WTC11 (cell line): ENCODE measurements at places on chromosomes 12 and 14.

GRCh38 chr14:28987516-28987915 is 220.9 kb downstream of the FOXG1 start:
- DNase-seq, result no peak
- no peaks in the 10 kb centered on the region for H3K36me3 ChIP-seq
- H3K27me3 ChIP-seq, result no peaks in the 10 kb centered on the region
- no peak overlapping the region for H3K4me3 ChIP-seq

DNA sequence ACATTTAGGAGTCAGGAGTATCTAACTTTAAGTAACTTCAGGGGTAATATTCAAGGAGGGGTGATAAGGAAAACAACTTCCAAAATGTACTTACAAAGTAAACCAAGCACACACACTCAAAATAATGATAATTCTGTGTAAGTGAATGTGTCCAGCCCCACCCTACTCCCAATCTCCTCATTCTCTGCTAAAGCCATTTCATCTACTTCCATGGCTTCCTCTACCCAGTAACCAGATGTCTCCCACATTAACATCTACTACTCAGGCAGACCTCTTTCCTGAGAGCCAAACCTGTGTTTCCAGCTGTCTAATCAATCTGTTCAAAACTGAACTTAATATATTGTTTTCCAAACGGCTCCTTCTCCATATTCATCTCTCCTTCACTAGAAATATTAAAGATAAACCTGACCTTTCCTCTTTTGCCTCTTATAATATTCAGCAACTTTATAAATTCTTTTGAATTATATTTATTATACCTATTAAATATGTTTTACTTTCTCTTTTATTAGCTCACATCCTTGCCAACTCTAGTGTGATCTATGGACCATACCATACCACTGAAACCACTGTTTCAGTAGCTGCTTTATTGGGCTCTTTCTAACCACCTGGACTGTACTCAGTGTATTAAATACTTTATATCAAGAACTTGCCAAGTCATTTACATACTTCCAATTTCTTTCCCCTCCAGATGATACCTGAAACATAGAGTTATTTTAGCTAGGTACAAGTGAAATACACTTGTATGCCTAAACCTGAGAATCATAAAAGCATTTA is 170.7 kb downstream of the PPFIA2 start:
- no peak overlapping the region for H3K4me3 ChIP-seq
- H3K36me3 ChIP-seq, result peaks cover 13% of the 10 kb centered on the region
- no peak overlapping the region for H3K27ac ChIP-seq
- no peaks in the 10 kb centered on the region for H3K4me1 ChIP-seq
- H3K27me3 ChIP-seq, result peaks cover 5% of the 10 kb centered on the region; the same call in 1 of the 2 replicates

GRCh38 chr12:72872238-72872887 is 600.2 kb downstream of the TRHDE start:
- DNase-seq, result peak; percentile 11
- H3K4me3 ChIP-seq, result peak overlapping the region; percentile 26
- peak overlapping the region; percentile 91 for H3K27ac ChIP-seq
- H3K4me1 ChIP-seq, result peaks cover 17% of the 10 kb centered on the region
- no peaks in the 10 kb centered on the region for H3K27me3 ChIP-seq

DNA sequence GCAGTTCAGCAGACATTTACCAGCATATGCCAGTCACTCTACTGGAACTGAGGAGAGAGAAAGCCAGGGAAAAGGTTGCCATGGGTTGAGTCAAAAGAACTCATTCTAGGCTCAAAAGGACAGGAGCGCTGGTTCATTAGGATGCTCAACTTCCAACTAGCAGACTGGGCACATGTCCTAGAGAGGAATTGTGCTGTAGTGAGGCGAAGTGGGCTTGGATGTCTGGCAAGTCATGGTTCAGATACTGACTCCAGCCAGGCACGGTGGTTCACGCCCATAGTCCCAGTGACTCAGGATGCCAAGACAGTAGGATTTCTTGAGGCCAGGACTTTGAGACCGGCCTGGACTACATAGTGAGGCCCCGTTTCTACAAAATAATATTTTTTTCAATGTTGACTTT is 281.5 kb downstream of the CACNA1C start:
- H3K27me3 ChIP-seq, result no peaks in the 10 kb centered on the region; the same call in 1 of the 2 replicates
- peaks cover 9% of the 10 kb centered on the region for H3K4me1 ChIP-seq
- H3K36me3 ChIP-seq, result no peaks in the 10 kb centered on the region
- no peak overlapping the region for H3K4me3 ChIP-seq
- no peak for DNase-seq
- H3K27ac ChIP-seq, result no peak overlapping the region

DNA sequence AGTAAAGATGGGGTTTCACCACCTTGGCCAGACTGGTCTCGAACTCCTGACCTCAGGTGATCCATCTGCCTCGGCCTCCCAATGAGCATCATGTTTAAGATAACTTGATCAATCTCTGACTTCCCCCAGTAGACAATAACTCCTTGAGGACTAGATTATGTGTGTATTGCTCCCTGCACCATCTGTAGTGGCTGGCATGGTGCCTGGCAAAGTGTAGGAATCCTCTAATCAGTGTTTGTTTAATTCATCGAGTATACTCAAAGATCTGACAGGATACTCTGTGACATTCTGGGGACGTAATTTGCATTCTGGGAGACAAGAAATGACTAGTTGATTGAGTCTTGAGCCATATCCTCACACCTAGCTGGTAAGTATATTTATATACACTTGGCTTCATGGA is 873.5 kb upstream of the TMEM132C start:
- DNase-seq, result no peak
- H3K36me3 ChIP-seq, result peaks cover 45% of the 10 kb centered on the region
- H3K27me3 ChIP-seq, result 0 out of 2 replicates have a peak, but pooled peaks cover 3% of the 10 kb centered on the region
- no peak overlapping the region for H3K4me3 ChIP-seq
- no peak overlapping the region for H3K27ac ChIP-seq

DNA sequence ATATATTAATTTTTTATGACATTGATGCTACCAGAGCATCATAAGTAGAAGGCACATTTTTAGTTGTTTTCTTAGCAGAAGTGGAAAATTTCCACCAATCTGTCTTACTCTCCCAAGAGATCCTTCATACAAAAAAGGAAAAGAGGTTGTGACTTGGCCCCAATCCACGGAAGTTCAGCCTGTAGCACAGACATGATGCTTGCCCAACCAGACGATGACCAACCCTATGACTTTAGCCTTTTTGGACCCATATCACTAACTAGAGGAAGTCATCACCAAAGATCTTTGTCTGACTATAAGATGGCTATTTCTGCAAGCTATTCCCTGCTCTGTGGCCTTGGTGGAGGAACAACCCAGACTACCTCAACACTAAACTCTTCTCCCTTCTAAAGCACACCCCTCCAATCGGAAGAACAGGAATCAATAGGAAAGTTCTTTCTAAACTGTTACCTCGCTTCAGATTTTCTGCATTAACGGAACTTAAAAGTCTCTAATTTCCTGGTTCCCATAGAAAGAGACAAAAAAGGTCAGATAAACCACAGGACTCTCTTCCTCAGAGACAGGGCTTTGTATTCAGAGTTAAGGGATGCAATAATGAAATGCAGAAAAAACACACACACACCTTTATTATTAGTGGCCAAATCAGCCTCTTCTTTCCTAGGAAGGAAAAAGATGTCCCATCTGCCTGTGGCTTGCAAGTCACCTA is 4.1 kb upstream of the RHOJ start:
- H3K27me3 ChIP-seq, result no peaks in the 10 kb centered on the region
- H3K4me1 ChIP-seq, result no peaks in the 10 kb centered on the region; the same call in 1 of the 2 replicates
- H3K27ac ChIP-seq, result no peak overlapping the region
- no peak for DNase-seq
- peaks cover 3% of the 10 kb centered on the region for H3K36me3 ChIP-seq

DNA sequence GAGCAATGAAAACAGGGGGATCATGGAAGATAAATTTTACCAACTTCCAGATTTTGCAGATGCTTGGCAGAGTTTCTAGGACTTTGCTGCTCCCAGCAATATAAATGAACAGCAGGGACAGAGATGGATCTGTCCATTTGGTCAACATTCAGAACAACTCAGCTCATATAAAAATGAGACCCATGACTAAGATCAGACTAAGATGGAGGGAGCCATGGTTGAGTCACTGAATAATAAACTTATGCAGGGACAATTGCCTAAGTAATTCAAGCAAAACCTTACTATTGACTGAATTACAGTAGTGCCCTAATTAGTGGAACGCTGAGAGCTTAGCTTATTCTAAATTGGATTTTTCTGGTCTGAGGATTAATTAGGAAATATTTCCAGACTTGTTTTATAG is 205.1 kb downstream of the SLC5A8 start:
- H3K4me1 ChIP-seq, result no peaks in the 10 kb centered on the region
- no peak overlapping the region for H3K4me3 ChIP-seq
- H3K27ac ChIP-seq, result no peak overlapping the region
- no peaks in the 10 kb centered on the region for H3K27me3 ChIP-seq
- H3K36me3 ChIP-seq, result peaks cover 12% of the 10 kb centered on the region; the same call in 1 of the 2 replicates
- DNase-seq, result no peak

DNA sequence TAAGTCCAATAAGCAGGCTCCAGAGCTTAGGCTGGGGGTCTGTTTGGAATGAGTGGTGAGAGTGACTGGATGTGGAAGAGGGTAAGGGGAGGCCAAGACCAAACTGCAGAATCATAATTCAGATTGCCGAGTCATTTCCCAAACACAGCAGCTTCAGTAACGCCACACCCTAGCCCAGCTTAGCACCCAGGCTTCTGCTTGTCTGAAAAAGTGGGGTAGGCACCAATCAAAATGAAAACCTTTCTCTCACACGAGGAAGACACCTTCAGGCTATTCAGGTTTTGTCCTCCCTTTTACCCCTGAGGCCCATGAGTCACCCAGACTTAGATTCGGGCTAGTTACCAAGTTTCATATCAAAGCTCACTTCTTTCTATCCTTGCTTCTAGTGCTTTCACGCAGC is 306.1 kb downstream of the DAD1 start:
- peaks cover 17% of the 10 kb centered on the region for H3K4me1 ChIP-seq
- DNase-seq, result no peak
- H3K27me3 ChIP-seq, result no peaks in the 10 kb centered on the region
- H3K27ac ChIP-seq, result no peak overlapping the region
- no peak overlapping the region for H3K4me3 ChIP-seq

DNA sequence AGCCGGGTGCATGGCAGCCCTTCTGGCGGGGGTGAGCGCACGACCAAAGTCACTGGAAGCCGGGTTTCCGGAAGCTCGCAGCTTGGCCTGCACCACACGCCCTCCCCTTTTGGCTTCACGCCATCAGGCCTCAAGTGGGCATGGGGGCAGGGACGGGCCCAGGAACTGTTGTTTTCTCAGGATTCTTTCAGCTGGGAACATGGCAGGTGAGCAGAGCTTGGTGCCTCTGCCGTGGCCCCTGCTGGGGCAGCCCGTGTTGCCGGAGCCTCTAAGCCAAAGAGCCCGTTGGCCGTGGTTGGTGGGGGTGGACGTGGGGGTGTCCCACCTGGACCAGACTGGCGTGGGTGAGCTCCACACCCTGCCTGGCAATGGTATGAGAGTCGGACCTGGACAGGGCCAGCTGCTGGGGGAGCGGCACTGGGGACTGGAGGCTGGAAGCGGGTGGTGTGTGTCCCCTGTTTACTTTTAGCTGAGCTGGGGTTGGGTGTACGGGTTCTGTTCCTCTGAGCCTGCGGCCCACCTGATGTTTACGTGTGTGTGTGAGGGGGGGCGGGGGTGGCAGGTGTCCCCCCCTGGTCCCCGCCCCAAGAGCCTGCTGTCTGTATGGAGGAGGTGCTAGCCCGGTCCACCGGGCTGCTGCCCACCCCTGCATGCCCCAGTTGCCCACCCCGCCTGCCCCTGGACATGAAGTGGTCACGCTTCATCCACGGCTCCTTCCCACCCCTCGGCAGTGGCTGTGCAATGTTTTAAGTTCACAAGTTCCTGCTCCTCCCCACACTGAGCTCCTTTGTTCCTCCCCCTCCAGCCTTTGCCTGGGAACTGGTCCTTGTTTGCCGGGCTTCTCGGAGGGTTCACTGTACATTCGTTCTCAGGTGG is 28.7 kb upstream of the PLD4 start:
- no peak overlapping the region for H3K4me3 ChIP-seq
- peaks cover 2% of the 10 kb centered on the region; the same call in 1 of the 2 replicates for H3K4me1 ChIP-seq
- no peak for DNase-seq
- H3K27me3 ChIP-seq, result no peaks in the 10 kb centered on the region; the same call in 1 of the 2 replicates

DNA sequence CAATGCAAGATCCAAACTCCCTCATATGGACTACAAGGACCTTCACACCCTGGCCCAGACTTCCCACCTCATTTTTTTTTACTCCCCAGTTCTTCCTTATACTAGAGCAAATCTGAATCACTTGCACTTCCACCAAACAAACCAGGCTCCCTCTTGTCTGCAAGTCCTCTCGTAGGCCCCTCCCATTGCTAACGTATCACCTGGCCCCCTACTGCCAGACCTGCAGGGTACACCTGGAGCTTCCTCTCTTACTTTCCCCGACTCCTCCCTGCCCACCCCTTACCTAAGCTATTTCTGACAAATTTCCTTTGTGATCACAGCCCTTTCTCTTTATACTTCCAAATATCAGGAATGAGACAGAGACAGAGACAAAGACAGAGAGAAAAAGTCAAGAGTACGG is 463.9 kb downstream of the GALC start:
- no peak overlapping the region for H3K4me3 ChIP-seq
- H3K4me1 ChIP-seq, result peaks cover 13% of the 10 kb centered on the region
- DNase-seq, result peak; percentile 55
- H3K36me3 ChIP-seq, result peaks cover under 1% of the 10 kb centered on the region; the same call in 1 of the 2 replicates

DNA sequence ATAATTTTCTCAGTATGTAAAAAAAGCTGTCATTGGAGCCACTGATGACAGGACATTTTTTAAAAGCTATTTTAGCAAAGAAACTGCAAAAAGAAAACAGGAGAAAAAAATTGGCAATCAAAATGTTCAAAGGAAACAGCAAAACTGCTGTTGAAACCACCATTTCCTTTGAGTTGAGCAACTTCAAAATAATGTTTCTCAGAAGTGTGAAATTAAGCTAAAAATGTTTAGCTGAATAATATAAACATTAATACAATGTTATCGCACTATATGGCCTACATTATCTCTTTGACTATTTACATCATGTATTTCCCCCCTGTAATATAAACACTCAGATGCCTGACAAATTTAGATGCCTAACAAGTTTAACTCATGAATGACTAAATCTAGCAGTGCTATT is 23.4 kb upstream of the GLIPR1 start:
- no peak overlapping the region for H3K27ac ChIP-seq
- H3K4me3 ChIP-seq, result no peak overlapping the region
- H3K36me3 ChIP-seq, result peaks cover 44% of the 10 kb centered on the region
- H3K27me3 ChIP-seq, result peaks cover 4% of the 10 kb centered on the region

DNA sequence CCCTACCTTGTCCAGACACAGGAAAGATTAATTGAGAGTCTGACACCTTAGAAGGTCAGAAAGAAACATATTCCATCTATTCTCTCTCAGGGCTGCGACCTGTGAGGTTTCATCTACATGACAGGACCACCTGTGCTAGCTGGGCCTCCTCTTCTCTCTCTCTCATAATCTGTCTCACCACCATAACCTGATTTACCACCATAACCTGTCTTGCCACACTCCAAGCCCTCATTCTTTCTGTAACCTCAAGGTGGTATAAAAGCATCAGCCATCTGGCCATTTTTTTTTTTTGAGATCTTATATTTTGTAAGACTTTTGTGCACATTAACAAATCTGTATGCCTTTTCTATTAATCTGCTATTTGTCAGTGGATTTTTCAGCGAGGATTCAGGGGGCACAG is 75.5 kb downstream of the ACADS start:
- no peak for DNase-seq
- H3K4me1 ChIP-seq, result peaks cover 30% of the 10 kb centered on the region
- no peaks in the 10 kb centered on the region for H3K27me3 ChIP-seq
